ENCODE measurements at places on chromosomes 1 and 21. TPM values are rescaled to one million over a fixed set of nuclear protein-coding genes. Genes with fewer than 3 reads are reported as not detected.

GRCh38 chr1:56911098-56911938 lies 54.5 kb downstream of the C8B start:
- peak; percentile 59 for DNase-seq

DNA sequence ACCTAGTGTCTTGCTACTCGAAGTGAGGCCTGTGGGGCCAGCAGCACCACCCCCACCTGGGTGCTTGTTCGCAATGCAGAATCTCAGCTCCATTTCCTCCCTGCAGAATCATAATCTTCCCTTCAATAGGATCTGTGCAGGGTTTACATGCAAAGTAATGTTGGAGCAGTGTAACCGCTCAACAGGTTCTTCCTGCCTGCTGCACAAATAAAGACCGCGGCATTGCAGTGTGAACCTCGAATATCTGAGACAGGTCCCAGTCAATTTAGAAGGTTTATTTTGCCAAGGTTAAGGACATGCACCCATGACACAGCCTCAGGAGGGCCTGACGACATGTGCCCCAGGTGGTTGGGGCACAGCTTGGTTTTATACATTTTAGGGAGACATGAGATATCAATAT lies 119.2 kb downstream of the TLR5 start:
- no peak for DNase-seq

DNA sequence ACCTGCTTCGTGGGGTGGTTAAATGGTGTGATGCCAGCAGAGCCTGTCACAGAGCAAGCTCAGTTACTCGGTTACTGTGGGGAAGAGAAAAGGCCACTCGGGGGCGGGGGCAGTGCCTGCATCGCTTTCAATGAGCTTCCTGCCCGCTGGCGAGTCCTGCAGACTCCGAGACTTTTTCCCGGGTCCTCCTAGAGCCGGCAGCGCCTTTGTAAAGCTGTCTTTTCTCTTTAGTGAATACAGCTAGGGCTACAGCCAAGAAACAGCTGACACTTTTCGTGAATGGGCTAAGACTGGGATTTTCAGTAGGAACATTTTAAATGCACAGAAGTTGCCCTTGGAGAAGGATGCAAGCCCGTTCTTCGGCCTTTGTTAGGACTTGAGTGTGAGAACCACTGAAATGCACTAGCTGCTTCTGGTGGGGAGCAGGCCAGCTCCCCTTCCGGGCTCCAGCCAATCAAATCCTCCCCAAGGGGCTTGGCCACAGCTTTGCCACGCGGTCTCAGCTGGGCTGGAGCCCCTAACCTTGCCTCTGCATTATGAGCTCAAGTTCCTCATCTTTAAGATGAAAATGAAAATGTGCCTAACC lies 23.4 kb upstream of the EFHD2 start:
- DNase-seq, result no peak

GRCh38 chr1:117860896-117861610 lies 68.4 kb downstream of the GDAP2 start:
- DNase-seq, result peak; percentile 59

- DNase-seq, result no peak
These were observed 18.3 kb upstream of the RNU1-4 start for GRCh38 chr1:16721871-16722641.

GRCh38 chr1:77467741-77468140 lies 185.9 kb downstream of the AK5 start:
- no peak for DNase-seq

GRCh38 chr1:886760-887159 lies 37.0 kb upstream of the SAMD11 start:
- no peak for DNase-seq

DNA sequence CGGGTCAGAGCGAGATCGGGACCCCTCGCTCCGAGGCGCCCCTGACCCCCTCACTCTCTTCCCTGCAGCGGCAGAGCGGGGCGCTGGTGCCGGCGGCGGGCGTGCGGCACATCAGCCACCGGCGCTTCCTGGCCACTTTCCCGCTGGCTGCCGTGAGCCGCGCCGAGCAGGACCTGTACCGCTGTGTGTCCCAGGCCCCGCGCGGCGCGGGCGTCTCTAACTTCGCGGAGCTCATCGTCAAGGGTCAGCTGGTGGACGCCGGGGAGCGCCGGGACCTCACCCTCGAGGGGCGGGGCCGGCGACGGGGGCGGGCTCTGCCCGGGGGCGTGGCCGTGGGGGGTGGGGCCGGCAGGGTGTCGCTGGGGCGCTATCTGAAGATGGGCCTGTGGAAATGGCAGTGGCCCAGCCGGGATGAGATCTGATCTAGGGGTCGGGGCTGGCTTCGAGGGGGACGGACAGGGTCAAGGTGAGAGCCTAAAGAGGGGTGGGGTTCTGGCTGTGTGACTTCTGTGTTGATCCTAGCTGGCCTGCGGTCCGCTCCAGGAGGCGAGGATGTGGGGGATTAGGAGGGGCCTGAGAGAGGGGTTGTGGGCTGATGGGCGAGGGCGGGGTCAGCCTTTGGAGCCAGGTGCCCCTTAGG lies 23.6 kb downstream of the PTPRU start:
- peak; percentile 10 for DNase-seq

DNA sequence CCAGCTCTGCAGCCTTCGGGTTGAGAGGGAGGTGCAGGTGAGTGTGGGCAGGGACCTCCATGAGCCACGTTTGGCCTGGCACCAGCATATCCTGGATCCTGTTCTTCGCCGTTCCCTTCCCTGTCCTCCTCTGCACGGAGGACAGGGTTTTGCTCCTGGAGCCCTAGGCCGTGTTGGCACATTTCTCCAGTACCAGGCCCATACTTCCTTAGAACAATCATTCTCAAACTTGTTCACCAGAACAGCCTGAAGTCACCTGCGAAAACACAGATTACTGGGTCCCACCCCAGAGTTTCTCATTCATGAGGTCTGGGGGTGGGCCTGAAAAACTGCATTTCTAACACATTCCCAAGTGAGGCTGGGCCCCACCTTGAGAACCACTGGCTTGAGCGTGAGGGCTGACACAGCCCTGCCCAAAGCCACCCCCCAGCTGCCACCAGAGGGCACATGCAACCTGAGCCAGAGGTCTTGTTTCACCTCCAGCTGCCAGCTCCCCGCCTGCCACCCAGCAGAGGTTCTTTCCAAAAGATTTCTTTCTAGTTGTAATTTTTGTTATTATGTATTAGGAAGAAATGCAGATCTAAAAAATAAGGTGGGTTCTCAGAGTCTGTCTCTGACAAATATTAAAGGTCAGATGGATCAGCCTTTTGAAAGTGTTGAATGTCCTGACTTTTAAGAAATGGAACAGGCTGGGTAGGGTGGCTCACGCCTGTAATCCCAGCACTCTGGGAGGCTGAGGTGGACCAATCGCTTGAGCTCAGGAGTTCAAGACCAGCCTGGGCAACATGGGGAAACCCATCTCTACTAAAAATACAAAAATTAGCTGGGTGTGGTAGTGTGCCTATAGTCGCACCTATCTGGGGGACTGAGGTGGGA lies 39.6 kb upstream of the LDLRAP1 start:
- no peak for DNase-seq

DNA sequence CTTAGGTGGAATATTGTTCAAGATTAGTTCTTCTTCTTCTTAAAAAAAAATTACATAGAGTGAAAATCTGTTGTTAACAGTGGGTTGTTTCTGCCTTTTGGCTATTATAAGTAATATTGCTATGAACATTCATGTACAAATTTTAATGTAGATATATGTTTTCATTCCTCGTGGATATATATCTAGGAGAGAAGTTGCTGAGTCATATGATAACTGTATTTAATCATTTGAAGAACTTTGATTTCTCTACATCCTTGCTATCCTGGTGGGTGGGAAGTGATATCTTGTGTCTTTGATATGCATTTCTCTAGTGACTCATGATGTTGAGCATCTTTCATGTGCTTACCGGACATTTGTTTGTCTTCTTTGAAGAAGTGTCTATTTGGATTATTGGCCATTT lies 29.9 kb downstream of the MAST2 start:
- no peak for DNase-seq

DNA sequence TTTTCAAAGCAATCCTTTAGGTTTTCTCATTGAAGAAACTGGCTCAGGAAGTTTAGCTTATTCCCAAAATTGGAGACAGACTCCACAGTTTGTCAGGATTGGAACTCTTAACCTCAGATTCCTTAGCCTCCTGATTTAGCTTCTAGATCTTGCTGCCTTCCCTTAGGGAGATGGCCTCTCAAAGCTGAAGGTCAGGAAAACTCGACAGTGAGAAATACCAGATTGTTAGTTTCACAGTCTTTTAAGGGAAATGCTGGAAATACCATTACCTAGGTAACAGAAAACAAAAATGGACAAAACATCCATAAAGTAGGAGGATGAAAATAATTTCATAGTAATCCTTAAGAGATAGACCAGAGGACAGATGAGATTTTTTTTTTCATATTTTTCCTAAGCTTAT lies 7.8 kb downstream of the RASAL2 start:
- DNase-seq, result peak; percentile 77

GRCh38 chr1:74731399-74732052 lies 1.3 kb downstream of the CRYZ start:
- DNase-seq, result peak; percentile 2

DNA sequence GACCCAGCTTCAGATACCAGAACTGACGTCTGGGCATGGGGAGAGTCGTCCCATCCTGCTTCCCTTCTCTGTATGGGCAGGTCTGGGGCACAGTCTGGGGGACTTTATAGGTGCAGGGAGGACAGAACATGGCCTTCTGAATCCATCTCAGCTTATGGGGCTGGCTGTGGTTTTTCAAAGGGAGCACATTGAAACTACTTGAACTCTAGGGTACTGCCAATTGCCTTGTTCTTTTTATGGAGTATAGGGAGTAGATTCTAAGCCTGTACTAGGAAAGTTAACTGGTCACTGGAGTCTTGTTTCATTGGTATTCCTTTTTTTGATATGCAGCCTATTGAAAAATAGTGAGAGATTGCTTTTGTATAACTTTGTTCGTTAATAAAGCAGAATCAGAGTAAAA lies 90.2 kb downstream of the ATP5PO start:
- DNase-seq, result no peak

- DNase-seq, result no peak
These were observed 251.6 kb upstream of the FAM78B start for GRCh38 chr1:166418344-166418933.

The HOOK1 gene
- not detected for total RNA-seq

The ESRRG gene
- total RNA-seq, result 0.18 TPM

The CACNA1E gene
- not detected for total RNA-seq

The SPRR2G gene
- total RNA-seq, result not detected

The USP48 gene
- 131 TPM for total RNA-seq

The SPRR1B gene
- total RNA-seq, result not detected

The RAD54L gene
- total RNA-seq, result 9.7 TPM

The SAMSN1 gene
- total RNA-seq, result not detected

The KRTAP19-1 gene
- total RNA-seq, result not detected

The ABCG1 gene
- total RNA-seq, result 0.08 TPM

The CD1B gene
- not detected for total RNA-seq

The STYXL2 gene
- not detected for total RNA-seq

The UAP1 gene
- total RNA-seq, result 109 TPM

The RNF207 gene
- total RNA-seq, result 7.8 TPM
